Transverse colon (tissue), 4 donors: ENCODE measurements at places on chromosomes 12 and 14. TPM values are rescaled to one million over a fixed set of nuclear protein-coding genes. Genes with fewer than 3 reads are reported as not detected.

Gene TRIM9
- 13.8 TPM for total RNA-seq

Gene SERPINA9
- total RNA-seq = not detected

Gene ARL1
- total RNA-seq = 20.3 TPM

Gene SLC38A2
- total RNA-seq = 104 TPM

Gene MMP14
- 73.6 TPM for total RNA-seq

Gene RD3L
- total RNA-seq = not detected

Gene PTPN21
- total RNA-seq = 29.5 TPM

DNA sequence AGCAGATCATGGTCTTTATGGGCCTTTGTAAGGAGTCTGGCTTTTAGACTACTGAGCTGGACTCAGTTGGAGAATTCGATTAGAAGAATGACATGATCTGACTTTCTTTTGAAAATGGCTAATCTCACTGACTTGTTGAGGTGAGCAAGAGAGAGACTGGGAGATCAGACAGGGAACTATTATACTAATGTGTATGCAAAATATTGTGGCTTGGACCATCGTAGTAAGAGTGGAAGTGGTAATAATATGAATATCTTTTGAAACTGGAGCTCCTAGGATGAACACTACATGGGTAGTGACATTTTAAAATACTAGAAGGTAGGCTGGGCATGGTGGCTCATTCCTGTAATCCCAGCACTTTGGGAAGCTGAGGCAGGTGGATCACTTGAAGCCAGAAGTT, 56.2 kb upstream of the CCT2 start:
- DNase-seq = no peak

DNA sequence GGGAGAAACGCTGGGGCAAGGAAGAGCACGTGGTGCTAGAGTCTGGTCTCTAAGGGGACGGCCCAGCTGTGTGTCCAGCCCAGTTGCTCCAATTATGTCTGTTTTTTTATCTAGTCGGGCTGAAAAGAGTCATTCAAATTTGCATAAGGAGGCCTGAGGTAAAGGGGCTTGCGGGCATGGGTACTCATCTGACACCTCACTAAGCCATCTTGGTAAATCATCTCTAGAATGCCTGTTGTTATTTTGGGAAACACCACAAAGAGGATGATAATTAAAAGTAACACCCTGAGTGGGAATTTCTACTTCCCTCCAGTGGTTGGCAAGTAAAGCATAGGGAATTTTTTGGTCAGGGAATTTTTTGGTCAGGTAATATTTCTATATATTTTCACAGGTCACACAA, 196.1 kb upstream of the ALG10B start:
- no peak for DNase-seq

- no peak for DNase-seq
These were observed 189.5 kb downstream of the TTC8 start for GRCh38 chr14:89013698-89014568.

DNA sequence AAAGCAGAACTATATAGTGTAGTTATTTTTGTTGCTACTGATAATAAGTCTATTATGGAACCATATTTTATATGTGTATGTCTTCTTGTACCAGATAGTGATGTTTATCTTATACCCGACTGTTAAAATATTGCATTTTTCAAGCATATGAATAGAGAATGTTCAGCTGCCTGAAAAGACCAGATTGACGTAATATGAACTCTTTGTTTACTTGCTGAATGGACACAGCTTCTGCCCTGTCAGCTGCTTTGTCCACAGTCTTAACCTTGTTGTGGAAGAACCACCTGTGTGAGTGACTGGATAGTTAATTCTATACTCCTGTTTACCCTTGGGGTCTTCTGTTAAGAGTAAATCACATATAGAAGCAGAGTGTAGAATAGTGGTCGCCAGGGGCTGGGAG, 109.3 kb downstream of the LGR5 start:
- DNase-seq = no peak

GRCh38 chr14:76882651-76883050, 56.4 kb downstream of the LRRC74A start:
- no peak for DNase-seq
